ENCODE measurements at places on chromosomes 4 and X.

- no peak for DNase-seq
Observed at GRCh38 chr4:70463335-70463734, 8.7 kb upstream of the MUC7 start.

GRCh38 chrX:124018023-124018422, 56.5 kb downstream of the STAG2 start:
- no peak for DNase-seq

DNA sequence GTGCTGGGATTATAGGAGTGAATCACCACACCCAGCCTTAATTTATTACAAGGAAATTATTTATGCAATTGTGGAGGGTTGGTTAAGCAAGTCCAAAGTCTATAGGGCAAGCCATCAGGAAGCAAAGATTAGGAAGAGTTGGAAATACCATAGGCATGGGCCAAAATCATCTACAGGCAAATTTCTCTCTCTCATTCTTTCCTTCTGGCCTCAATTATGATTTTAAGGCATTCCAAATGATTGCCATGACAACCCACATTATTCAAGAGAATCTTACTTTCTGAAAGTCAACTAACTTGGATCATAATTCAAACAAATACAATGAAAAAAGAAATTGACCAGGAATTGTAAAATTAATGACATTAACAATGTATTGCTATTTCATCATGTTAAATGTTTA, 400.8 kb downstream of the GPM6A start:
- no peak for DNase-seq

DNA sequence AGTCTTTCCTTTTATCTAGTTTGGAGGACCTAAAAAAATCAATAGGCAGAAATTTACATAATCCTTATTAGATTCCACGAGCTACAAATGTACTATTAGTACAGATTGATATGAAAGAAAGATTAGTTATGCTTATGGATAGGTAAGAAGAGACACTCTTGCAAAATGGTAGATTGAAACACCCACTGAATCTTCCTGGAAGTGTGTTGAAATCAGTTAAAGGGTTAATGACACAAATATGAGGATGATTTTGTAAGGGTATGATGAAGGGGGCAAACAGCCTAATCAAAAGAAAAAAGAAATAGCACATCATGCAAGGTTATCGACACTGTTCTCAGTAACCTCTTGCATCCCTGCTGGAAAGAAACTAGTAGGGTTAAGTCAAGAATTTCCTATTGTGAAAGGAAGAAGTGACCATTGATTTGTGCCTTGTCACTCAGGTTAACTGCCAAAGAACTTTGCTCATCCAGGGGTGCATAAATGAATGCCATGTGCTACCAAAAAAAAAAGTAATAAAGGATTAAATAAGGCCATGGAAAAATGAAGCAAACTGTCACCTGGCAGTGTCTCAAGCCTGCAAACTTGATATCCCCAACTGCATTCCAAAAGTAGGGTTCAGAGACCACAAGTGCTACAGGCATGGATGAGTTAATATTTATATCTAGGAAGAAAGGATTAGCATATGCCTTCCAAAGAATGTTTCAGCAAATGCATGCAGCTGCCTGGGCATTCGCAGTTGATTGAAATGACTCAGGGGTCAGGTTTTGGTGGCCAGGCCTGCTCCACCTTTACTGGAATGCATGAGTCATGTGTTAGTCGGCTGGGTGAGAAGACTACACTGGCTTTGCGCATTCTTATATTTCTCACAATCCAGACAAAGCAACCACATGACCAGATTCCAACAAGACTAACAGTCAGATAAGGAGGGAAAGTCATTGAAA, 78.3 kb upstream of the ATXN3L start:
- DNase-seq: no peak

DNA sequence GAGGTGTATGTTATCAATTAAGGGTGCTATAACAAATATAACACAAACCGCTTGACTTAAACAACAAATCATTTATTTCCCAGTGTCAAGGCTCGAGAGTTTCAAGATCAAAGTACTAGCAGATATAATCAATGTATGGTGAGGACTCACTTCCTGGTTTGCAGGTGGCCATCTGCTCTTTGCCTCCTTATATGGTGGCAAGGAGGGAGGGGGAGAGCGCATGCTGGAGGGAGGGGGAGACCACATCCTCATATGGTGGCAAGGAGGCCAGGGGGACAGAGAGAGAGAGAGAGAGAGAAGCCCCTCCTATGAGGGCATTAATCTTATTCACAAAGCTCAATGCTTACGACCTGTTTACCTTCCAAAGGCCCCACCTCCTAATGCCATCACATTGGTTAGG, 372.3 kb upstream of the SPOCK3 start:
- DNase-seq: no peak

GRCh38 chrX:67651437-67652142, 107.8 kb downstream of the AR start:
- DNase-seq: no peak

GRCh38 chrX:12890467-12890866, 16.0 kb upstream of the TLR8 start:
- peak; percentile 56 for DNase-seq

DNA sequence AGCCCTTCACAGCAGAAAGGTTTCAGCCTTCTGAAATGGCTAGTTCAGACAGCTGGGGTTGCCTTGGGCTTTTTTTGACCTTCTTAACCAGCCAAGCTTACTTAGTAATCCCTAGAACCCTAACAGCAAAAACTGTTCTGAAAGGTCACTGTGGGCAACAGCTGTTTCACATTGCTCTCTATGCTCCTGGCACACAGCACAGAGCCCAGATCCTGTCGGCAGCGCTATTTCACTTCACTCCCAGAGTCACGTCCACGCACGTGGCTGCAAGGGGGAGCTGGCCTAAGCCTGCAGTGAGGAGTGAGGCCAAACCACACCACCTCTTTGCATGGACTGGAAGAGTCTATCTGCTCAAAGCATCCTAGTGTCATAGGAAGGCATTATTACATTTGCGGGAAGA, 32.0 kb upstream of the STS start:
- no peak for DNase-seq
